ENCODE measurements at places on chromosomes 3 and 15.

- DNase-seq: no peak
- H3K27ac ChIP-seq: peak overlapping the region; percentile 48
- H3K4me3 ChIP-seq: no peak overlapping the region
- no peaks in the 10 kb centered on the region for H3K4me1 ChIP-seq
- no peaks in the 10 kb centered on the region for H3K27me3 ChIP-seq
- H3K36me3 ChIP-seq: peaks cover 6% of the 10 kb centered on the region
Observed at GRCh38 chr3:52401021-52401420, 43.9 kb downstream of the SEMA3G start.

DNA sequence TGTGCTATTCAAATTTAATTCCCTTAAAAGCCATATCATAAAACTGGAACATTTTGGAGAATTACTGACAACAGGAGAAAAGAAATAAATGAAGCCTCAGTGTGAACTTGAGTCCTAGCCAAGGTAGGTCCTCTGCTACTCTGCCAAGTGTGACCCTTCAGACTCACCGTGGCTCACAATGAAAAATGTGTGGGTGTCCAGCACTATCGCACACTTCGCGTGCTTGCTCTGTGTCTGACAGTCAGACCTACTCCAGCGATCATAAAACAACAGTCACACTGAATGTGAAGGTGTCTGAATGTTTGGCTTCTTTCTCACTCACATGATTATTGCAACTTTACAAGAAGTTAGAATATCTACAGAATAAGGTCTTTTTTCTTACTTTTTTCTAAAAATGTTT, 65.8 kb upstream of the TRA2B start:
- no peak for DNase-seq
- no peak overlapping the region for H3K27ac ChIP-seq
- no peaks in the 10 kb centered on the region for H3K36me3 ChIP-seq

DNA sequence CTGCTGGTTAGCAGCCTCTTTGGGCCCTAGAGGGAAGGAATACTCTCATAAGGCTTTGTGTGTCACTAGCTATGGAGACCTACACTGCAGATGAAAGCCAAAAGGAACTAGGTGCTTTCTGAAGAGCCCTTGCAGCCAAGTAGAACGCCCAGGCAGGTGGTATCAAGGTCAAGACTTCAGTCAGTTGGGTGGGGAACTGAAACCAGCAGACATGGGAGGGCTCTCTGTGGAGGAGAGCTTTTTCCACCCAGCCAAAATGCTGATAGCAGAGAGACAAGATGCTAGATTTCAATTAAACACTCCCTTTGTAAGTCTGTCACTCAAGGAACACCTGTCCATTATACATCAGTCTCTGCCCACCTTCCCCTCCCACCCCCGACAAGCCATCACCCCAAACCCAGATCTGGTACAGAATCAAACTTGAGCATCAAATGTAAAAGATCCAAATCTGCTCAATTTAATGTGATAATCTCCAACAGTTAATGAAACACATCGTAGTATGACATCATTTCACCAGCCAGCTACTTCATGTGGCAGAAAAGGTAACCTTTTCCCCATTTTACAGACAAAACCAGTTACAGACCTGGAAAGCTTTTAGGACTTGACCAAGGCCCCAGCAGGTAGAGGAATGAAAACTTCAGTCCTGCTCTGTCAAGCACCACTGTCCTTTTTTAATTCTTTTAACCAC, 14.6 kb downstream of the MRPS25 start:
- H3K4me1 ChIP-seq: peaks cover 52% of the 10 kb centered on the region
- peak overlapping the region; percentile 10 for H3K27ac ChIP-seq
- DNase-seq: no peak

GRCh38 chr3:38129058-38129457, 7.9 kb downstream of the ACAA1 start:
- H3K36me3 ChIP-seq: peaks cover 18% of the 10 kb centered on the region
- no peaks in the 10 kb centered on the region for H3K27me3 ChIP-seq

GRCh38 chr3:61601831-61602230, 40.5 kb downstream of the PTPRG start:
- no peaks in the 10 kb centered on the region for H3K4me1 ChIP-seq
- no peak overlapping the region for H3K27ac ChIP-seq
- H3K27me3 ChIP-seq: no peaks in the 10 kb centered on the region
- no peak overlapping the region for H3K4me3 ChIP-seq
- no peaks in the 10 kb centered on the region for H3K36me3 ChIP-seq

GRCh38 chr15:22874256-22874655, 35.8 kb downstream of the NIPA2 start:
- no peak for DNase-seq
- no peak overlapping the region for H3K27ac ChIP-seq
- H3K36me3 ChIP-seq: peaks cover 5% of the 10 kb centered on the region
- H3K4me1 ChIP-seq: no peaks in the 10 kb centered on the region
- no peak overlapping the region for H3K4me3 ChIP-seq

DNA sequence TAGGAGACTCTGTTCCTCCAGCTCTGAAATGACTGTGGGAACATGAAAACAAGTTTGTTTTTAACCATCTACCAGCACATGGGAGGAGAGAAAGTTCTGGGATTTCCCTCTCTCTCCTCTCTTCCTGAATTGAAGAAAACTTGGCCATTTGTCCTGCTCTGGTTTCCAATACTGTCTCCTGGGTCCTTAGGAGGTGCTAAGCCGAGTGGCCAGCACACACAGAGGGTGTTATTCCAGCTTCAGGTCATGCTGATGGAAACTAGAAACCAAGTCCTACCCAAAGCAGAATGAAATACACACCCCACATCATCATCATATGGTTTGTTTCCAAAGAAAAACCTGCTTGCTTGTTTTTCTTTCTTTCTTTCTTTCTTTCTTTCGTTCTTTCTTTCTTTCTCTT, 172.7 kb downstream of the RPLP1 start:
- peaks cover 22% of the 10 kb centered on the region for H3K27me3 ChIP-seq
- H3K27ac ChIP-seq: no peak overlapping the region
- H3K4me3 ChIP-seq: no peak overlapping the region
- no peaks in the 10 kb centered on the region for H3K36me3 ChIP-seq
- peaks cover 29% of the 10 kb centered on the region for H3K4me1 ChIP-seq

- peaks cover 21% of the 10 kb centered on the region for H3K27me3 ChIP-seq
- H3K27ac ChIP-seq: no peak overlapping the region
Observed at GRCh38 chr3:30042274-30042859, 564.0 kb upstream of the TGFBR2 start.

DNA sequence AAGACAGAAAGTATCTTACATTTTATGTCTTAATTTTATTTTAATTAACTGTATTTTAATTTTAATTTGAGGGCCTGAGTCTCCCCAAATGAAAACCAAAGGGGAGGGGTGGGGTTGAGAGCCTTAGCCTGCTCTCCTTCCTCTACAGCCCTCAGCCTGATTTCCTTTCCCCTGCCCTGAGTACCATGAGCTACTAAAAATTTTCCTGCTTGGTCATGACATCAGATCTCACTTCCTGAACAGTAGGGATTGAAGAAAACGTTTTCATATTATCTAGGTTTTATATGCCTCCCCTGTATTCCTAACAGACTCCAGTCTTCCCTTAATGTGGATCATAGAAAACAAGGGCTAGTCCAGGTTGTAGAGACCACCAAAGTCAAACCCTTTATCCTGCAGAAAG, 133.9 kb downstream of the MYLK start:
- no peaks in the 10 kb centered on the region for H3K27me3 ChIP-seq
- no peak overlapping the region for H3K4me3 ChIP-seq
- no peak overlapping the region for H3K27ac ChIP-seq
- DNase-seq: no peak

- peak overlapping the region; percentile 95 for H3K27ac ChIP-seq
- no peaks in the 10 kb centered on the region for H3K27me3 ChIP-seq
- no peak for DNase-seq
- H3K4me1 ChIP-seq: peaks cover 74% of the 10 kb centered on the region
- H3K36me3 ChIP-seq: peaks cover 10% of the 10 kb centered on the region
- peak overlapping the region; percentile 42 for H3K4me3 ChIP-seq
Observed at GRCh38 chr3:9409981-9410854, 12.8 kb downstream of the SETD5 start.

- peaks cover 12% of the 10 kb centered on the region for H3K4me1 ChIP-seq
- no peak overlapping the region for H3K27ac ChIP-seq
- DNase-seq: no peak
- H3K36me3 ChIP-seq: no peaks in the 10 kb centered on the region
- no peak overlapping the region for H3K4me3 ChIP-seq
Observed at GRCh38 chr3:52998771-52999513, 46.9 kb downstream of the SFMBT1 start.

DNA sequence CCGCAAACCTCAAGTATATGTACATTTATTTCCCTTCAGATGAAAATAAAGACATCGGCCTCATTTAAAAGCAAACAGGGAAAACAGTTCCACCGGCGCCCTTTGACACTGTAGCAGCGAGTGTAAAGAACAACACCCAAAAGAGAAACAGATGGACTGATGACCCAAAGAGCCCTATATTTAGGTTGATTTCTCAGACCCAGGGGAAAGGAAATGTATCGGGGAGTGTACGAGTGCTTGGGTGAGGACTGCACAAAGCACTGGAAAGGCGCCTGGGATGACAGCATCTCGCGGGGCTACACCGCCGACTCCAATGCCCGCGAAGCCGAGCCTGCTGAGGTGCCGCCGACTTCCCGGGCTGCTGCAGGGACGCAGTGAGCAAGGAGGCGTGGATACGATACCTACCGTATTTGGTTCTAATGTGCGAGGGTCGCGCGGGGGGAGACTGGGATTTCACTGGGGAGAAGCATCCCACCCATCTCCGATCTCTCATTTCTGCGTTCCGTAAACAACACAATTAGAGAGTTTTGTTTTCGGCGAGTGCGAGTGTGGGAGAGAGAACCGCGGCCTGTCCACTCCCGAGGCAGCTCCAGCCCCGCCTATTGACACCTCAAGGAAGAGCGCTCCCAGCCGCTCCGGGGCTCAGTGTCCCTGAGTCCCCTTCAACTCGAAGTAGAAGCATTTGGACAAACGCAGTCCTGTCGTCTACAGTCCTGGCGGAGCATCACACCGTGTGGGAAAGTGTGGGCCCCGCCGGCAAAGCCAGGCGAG, 2.0 kb downstream of the MECOM start:
- DNase-seq: no peak
- no peaks in the 10 kb centered on the region for H3K36me3 ChIP-seq
- H3K4me3 ChIP-seq: peak overlapping the region; percentile 87
- H3K27me3 ChIP-seq: peaks cover 87% of the 10 kb centered on the region
- H3K27ac ChIP-seq: no peak overlapping the region

DNA sequence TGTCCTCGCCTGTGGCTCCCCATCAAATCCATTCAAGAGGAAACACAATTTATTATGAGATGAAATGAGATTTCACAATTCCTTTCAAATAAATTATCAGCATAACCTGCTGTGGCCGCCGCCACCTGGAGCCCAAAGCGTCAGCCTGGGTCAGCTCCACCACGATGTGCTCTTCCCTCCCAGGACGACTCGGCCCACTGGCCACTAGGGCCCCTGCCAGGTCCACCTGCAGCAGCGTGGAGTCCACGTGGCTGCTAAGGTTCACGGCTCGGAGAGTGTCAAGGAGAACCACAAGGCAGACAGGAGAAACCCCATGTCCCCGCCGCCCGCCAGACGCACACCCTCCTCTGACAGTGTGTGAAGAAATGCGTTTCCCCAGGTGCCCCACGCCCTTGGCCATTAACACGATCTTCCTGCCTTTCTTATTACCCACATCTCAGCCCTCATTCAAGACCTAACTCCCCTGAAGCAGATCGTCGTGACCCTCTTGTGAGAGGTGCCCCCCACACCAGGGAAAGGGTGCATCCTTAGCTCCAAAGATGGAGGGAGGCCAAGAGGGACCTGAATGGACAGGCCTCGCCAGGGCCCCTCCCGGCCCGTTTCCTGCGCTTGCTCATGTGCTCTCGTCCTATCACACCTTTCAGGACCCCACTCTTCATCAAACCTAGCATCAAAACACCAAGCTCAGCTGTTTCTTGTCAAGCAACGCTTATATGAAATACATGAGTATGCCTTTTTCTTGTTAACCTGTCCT, 80.6 kb downstream of the OCA2 start:
- H3K27ac ChIP-seq: no peak overlapping the region
- no peak overlapping the region for H3K4me3 ChIP-seq
- H3K36me3 ChIP-seq: no peaks in the 10 kb centered on the region
- DNase-seq: no peak
- no peaks in the 10 kb centered on the region for H3K27me3 ChIP-seq

- no peaks in the 10 kb centered on the region for H3K27me3 ChIP-seq
- H3K4me3 ChIP-seq: peak overlapping the region; percentile 66
- DNase-seq: no peak
Observed at GRCh38 chr15:38689522-38689921, 124.9 kb upstream of the RASGRP1 start.

Data from activated T-cell treated with anti-CD3 and anti-CD28 coated beads, Interleukin-2, amount 50 U/mL, for 72 hours (primary cell).